Forelimb muscle (tissue), 1 donor: ENCODE measurements at places on chromosomes 5 and 9.

- no peak for DNase-seq
Measured at GRCh38 chr5:150774145-150774544, 4.4 kb upstream of the SMIM3 start.

- DNase-seq, result no peak
Measured at GRCh38 chr9:128084746-128085145, 16.7 kb downstream of the SLC25A25 start.

DNA sequence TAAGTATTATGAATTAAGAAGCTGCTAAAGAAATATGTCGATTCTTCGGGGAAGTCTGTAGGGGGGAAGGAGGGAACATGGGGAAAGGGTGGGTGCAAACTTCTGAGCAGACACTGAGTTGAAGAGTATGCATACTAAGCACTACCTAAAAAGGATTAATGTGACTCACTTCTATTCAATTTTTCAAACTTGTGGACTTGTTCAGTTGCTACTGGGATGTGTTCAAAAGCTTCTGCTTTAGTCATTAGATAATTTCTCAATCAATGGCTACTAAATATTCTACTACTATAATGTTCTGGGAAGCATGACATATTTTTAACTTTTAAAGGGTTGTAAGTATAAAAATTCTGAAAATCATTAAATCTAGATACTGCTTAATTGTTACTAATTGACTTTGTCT is 109.7 kb upstream of the FER start:
- DNase-seq, result no peak

GRCh38 chr9:38293022-38293421 is 99.5 kb upstream of the ALDH1B1 start:
- no peak for DNase-seq

DNA sequence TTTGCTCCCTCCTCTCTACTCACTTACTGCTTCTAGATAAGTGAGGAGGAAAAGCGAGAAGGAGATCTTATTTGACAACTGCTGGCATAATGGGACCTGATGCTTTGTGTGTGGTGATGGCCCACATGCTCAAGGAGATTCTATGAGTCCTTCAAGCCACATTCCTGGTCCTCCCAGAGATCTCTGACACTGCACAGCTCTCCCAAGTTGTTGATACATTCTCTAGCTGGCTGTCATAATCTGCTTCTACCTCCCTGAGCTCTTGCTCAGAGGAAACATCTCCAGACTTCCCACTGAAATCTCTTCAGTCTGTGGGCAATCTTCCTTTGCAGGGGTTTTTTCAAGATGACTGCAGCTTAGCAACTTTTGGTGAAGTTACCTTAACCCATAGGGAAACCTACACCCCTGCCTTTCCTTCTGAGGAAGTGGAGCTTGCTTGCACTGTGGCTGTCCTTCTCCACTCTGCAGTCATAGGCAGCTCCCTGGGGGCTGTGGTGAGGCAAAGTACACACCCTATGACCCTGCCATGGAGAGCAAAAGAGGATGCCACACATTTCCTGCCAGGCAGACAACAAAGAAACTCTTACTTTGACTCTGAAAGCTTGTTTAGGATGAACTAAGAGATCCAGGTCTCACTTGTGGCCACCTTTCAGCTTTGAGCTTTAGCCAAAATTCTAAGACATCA is 163.8 kb downstream of the TMEM38B start:
- no peak for DNase-seq

DNA sequence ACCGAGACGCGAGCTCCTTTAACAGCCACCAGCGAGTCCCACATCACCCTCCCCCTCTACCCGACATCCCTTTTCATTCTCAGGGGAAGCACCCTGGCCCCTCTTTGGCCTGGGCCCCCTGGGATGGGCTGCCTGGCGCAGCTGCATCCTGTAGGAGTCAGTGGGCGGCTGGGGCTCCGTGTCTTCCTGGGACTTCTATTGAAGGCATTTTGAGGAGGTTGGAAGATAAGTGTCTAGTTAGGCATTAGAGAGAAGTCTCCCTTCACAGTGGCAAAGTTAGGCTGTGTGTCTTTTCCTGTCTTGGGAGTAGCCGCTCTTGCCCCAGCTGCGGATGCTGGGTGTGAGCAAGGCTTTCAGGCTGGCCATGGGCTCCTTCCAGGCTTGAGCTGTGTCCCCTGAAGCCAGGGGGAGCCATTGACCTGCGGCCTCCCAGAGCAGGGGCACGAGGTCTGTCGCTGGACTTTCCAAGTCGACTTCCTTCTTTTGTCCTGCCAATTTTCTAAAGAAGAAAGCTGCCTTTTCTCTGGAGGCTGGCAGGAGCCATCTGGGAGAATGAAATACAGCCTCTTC is 18.6 kb upstream of the NKD2 start:
- DNase-seq, result no peak

DNA sequence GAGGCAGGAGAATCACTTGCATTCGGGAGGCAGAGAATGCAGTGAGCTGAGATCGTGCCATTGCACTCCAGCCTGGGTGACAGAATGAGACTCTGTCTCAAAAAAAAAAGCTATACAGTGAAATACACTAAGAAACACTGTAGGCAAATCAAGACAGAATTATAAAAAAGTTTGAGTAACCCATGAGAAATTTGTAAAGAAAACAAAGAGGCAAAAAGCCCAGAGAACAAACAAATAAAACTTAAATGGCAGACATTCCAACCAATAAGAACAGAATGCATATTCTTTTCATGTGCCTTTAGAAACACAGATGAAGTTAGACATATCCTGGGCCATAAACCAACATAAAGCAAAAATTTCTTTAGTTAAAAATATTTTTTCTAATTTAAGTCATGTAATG is 30.6 kb downstream of the ZNF169 start:
- no peak for DNase-seq

DNA sequence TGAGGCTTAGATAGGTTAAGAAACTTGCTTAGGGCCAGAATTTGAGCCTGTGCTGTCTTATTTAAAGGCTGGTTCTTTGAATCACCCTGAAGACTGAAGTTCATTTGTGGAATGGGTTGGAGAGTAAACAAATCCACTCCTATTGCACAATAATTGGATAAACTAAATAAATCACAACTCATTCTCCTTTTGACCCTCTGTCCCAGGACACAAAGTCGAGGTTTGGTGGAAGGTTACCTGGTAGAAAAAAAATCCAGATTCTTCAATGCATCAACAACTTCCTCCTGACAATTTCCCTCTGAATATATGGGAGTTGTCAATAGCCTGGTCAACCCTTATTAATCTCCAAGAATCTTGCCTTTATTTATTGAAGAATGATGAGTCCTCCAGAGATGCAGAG is 28.9 kb downstream of the TBC1D2 start:
- no peak for DNase-seq

GRCh38 chr5:64507264-64507605 is 1.4 kb downstream of the RGS7BP start:
- DNase-seq, result no peak

DNA sequence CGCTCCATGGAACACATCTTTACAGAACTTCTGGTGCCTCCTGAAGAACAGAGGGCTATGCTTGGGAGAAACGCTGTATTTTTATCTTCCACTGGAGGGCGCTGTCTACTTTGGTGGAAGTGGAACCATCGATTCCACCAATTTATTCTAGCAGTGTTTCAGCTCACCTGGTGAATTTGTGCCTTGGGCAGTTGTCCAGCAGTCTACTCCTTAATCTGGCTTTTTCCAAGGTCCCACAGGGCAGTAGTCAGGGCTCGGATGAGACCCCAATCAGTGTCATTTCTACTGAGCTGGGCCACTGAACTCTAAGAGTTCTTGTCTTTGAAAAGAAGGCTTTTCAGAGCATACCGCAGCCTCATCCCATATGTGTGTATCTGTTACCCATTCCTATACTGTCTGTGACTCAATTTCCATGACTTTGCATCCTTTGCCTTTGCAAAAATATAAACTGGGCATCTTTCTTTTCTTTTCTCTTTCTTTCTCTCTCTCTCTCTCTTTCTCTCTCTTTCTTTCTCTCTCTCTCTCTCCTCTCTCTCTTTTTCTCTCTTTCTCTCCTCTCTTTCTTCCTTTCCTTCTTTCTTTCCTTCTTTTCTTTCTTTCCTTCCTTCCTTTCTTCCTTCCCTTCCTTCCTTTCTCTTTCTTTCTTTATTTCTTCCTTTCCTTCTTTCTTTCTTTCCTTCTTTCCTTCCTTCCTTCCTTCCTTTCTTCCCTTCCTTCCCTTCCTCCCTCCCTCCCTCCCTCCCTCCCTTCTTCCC is 138.4 kb upstream of the ZNF618 start:
- DNase-seq, result peak; percentile 41

DNA sequence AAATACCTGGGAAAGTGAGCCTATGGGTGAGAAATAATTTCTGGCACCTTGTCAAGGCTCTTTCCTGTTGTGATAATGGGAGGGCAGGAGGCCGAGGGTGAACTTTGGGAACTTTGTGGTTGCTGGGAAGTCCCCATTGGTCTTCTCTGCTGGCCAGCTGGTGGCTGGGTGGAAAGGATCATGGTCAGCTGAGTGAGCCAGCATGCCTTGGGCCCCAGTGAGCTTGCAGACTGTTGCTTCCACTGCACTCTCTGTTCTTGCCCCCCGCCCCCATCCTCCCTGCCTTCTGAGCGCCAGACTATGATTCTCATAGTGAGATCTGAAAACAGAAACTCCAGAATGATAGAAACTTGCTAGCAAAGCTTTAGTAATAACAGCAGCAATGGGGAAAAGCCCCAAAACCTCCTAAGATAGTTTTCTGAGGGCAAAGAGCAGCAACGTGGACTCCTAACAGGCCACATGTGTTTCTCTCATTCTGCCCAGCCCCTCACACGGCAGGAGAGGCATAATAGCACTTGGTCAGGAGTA is 139.2 kb upstream of the SMARCA2 start:
- DNase-seq, result no peak

DNA sequence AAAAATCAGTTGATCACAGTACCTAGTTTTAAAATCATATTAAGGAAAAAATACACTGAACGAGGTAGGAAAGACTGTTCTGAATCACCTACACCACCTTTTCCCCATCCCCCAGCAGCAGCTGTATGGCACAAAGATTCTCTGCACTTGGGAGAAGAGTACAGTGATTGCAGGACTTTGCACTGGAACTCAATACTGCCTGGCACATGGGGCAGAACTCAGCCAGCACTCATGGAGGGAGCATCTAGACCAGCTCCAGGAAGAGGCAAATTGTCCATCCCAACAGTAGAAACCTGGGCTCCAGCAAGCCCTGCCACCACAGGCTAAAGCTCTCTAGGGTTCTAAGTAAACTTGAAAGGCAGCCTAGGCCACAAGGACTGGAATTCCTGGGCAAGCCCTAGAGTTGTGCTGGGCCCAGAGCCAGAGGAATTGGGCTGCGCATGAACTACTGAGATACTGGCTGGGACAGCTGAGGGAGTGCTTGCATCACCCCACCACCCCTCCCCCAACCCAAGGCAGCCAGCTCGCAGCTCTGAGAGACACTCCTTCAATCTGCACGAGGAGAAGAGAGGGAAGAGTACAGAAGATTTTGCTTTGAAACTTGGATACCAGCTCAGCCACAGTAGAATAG is 654.4 kb upstream of the CDH6 start:
- no peak for DNase-seq

GRCh38 chr5:137954131-137954879 is 65.0 kb downstream of the PKD2L2 start:
- peak; percentile 22 for DNase-seq

- DNase-seq, result no peak
Measured at GRCh38 chr5:150661821-150662596, 958 bp downstream of the MYOZ3 start.

DNA sequence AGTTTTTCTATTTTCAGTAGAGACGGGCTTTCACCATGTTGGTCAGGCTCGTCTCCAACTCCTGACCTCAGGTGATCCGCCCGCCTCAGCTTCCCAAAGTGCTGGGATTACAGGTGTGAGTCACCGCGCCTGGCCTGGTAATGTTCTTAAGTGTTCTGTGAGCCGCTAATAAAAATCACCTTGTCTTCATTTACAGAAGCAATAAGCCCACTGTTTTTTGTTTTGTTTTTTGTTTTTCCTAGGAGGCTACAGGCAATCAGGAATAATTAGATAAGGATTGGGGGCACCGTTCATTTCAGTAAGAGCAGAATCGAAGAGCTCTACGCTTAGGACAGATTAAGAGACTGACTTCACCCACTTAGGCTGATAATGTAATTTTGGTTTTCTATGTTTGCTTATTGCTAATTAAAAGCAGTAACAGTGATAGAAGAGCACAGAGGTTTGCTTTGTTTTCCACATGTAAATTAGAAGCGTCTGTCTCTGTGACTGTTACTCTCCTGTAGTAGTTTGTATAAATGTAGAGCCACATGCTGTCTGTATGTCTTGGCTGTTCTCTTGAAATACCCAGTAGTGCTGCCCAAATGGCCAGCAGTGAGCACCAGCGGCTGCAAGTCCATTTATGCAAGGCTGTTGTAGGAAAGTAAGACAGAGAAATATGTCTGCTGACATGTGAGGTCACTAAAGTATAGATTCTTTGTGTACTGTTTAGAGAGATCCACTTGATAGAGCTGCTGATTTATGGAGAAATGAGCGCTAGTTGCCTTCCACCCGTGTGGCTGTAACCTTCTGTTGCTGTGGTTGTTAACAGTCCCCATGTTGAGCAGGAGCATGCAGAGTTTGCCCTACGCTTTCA is 30.5 kb downstream of the TRIO start:
- no peak for DNase-seq

DNA sequence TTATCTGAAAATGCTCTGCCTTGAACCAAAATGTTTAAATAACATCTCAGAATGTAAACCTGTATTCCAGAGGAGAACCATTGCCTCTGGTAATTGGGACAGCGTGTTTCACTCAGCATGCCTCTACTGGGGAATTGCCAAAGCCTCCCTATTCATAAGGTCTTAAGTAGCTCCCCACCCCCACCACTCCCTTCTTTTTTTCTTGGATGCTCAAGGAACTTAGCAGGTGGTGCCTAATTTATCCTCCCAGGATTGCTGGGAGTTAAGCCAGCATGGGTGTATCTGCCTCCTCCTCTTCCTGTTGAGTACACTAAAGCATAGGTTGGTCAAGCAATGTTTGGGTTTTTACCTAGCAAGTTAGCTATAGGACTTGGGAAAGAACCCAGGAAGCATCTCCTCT is 220.2 kb downstream of the DMAC1 start:
- DNase-seq, result no peak

DNA sequence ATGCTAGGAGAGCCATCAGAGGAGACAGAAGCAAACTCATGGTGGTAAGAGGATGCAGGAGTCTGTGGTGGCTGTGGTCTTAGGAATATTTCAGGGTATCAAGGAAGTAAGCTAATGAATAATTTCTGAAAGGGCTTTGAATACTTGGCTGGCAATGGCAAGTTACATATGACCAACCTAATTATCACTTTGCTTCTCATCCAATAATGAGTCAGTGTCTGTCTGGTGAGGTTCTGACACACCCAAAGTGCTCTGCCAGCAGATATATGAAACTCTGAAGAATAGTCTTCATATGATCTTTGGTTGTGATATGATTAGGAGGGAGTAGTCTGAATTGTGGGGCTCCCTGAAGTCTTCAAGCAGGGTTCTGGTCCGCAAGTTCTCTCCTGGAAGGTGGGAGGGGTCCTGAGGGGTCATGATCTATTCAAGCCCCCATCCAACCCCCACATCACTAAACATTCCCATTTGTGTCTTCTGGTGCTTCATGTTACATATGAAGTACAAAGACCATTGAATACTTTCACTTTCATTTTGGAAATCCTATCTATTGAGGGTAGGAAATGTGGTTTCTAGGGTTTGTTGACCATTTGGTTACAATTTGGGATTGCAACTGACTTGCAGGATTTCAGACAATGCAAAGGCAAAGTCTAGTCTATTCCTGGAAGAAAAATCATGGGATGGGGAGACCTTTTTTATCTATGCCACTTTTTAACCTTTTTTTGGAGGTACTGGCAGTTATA is 199.9 kb upstream of the CDKN2B start:
- no peak for DNase-seq
